ENCODE measurements at places on chromosomes 1 and 21.

GRCh38 chr1:107535091-107535490 is 394.3 kb downstream of the NTNG1 start:
- DNase-seq = no peak

GRCh38 chr1:149845416-149845815 is 54.0 kb upstream of the BOLA1 start:
- no peak for DNase-seq

DNA sequence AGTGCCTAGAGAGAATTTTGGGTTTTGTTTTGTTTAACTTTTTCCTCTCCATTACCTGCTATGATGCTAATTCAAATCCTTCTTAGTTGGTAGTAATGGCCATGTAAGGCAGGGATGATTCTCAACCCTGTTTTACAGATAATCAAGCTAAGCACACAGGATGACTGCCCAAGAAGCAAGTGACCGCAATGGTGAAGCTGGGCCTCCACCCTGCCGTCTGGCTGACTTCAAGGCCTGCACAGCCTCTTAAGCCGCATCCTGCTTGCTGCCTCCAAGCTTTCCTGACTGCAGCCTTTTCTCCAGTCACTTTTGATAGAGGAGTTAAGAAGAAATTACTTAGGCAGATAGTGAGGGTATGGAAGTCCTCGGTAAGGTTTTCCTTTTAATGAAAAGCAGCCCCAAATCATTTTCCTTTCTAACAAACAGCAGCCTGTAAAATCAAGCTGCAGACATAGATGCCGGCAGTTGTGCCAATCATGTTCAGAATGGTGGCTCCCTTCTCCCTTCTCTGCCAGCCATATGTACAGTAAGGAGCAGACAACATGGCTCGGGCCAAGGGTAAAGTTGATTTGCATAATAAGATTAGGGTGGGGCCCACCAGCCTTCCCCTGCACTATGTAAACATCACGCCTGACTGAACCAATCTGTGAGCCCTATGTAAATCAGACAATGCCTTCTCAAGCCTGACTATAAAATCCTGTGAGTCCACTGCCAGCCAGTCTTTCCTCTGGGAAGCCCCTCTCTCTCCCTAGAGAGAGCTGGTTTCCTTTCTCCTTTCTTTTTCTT is 8.8 kb upstream of the CTBS start:
- DNase-seq = no peak

DNA sequence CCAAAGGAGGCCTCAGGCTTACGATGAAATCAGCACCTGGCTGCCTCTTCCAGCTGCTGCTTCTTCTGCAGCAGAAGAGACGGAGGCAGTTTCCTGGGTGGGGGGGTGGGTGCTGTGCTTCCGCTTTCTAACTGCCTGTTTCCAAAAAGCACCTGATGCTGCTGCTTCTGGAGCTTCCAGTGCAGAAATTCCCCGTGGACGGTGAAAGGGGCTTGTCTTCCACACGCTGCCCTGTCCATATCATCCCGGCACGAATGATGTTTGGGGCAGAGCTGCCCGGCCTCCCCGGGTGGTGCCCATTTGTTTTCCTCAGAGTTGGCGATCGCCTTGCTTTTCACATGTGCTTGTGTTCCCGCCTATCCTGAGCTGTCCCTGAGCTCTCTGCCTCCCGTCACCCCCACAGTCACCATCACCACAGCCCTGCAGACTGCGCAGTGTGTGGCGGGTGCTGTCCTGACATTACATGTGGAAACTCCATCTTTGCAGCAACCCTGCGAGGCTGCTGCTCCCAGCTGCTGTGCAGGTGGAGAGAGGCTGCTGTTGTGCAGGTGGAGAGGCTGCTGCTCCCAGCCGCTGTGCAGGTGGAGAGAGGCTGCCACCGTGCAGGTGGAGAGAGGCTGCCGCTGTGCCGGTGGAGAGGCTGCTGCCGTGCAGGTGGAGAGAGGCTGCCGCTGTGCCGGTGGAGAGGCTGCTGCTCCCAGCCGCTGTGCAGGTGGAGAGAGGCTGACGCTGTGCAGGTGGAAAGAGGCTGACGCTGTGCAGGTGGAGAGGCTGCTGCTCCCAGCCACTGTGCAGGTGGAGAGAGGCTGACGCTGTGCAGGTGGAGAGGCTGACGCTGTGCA is 1.8 kb downstream of the TTLL10 start:
- no peak for DNase-seq

DNA sequence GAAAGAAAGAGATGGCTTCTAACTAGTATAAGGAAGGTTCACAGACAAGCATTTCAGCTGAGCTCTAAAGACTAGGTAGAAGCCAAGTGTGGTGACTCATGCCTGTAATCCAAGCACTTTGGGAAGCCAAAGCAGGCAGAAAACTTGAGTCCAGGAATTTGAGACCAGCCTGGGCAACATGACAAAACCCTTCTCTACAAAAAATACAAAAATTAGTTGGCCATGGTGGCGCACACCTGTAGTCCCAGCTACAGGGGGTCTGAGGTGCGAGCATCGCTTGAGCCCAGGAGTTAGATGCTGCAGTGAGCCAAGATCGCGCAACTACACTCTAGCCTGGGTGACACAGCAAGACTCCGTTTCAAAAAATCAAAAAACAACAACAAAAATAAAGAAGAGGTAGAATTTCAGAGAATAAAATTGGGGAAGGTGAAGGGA is 27.8 kb downstream of the FBXO42 start:
- peak; percentile 66 for DNase-seq

GRCh38 chr1:177983482-177984135 is 13.8 kb upstream of the SEC16B start:
- no peak for DNase-seq
